Right kidney (tissue), 9 donors: ENCODE measurements at places on chromosomes 4 and X.
A peak's percentile ranks its signal among the peaks of the same experiment; 100 is the strongest.

GRCh38 chrX:18674417-18674787 is 2.5 kb upstream of the RS1 start:
- peak; percentile 67 for DNase-seq

DNA sequence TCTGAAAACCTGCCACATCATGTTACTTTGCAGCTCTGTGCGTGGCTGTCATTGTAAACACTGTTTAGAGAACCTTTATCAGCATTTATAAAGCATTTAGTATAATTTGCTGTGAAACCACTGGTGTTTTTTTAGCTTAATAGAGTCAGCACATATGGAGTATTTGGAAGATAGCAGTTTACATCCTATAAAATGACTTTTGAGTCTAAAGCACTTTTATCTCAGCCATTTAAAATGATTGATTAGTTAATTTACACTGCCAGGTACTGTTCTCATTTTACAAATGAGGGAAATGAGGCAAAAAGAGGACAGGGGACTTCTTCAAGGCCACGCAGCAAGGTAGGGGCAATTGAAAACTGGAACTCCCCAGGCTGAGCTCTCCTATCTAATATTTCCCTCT is 181.7 kb downstream of the FRMPD4 start:
- no peak for DNase-seq

GRCh38 chrX:39336671-39337311 is 535.5 kb downstream of the MID1IP1 start:
- DNase-seq: peak; percentile 12

DNA sequence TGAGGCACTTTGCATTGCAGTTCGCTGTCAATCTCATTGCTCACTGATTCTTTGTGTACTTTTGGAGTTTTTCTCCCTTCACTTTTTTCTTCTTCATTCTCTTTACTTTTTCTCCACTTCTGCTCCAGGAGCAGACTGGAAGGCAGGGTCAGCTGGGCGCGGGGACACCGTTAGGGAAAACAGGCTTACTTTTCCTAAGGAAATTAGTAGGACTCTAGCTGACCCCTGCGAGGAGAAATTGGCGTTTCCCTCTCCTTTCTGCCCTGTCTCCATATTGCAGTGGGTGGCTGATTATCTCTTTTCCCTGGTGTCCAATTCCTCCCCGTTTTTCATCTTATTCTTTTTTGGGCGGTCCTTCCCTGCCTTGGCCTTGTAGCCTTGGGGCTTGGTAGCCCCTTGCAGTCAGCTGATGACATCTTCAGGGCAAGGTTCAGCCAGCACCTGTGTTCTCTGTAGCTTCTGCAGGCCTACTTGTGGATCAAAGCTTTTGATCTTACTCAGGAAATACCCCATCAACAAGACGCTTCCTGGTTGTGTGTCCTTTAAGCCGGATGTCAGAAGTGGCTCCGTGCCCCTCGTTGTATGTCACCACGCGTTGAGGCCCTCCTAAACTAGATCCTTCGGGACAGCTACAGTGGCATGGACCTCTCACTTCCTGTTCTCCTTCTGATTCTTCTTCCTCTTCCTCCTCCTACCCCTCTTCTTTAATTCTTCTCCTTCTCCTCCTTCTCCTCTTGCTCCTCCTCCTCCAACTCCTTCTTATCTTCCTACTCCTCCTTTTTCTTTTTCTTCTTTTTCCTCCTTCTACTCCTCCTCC is 36.1 kb downstream of the NBDY start:
- no peak for DNase-seq

GRCh38 chr4:140691369-140691768 is 64.8 kb downstream of the TBC1D9 start:
- DNase-seq: no peak

DNA sequence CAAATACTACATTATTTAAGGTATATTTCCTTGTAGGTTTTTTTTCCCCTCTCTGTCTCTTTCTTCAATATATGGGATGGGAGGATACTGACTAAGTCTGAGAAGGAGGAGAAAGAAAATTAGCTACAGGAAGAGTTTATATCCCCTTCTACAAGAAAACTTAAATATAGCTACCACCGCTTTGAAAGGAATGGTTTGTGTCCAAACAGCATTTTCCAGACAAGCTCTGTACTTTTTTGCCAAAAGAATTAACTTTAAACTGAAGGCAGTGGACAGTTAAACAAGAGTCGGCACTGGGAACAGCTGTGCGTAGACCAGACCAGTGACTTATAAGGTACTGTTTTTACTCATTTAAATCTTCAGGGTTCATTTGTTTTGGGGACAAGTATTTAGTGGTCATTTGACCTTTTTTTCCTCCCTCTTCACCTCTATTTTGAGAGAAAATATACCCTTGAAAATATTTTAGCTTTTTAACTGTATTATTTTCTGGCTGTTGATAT is 303.7 kb downstream of the ARHGAP24 start:
- DNase-seq: peak; percentile 52

DNA sequence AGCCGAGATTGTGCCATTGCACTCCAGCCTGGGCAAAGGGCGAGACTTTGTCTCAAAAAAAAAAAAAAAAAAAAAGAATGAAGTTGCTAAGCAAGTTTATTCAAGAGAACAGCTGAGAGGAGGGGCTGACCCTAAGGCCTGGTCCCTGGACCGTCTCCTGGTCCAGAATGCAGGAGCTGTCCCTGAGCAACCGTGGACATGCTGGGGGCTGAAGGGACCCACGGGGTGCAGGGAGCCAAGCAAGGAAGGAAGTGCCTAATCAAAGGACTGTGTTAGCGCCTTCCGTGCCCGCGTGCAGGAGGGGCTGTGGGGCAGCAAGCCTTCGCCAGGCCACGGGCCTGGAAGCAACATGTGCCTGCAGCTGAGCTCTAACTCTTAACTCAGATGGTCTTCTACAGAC is 39.1 kb upstream of the CDKN2AIP start:
- no peak for DNase-seq

- DNase-seq: no peak
Observed at GRCh38 chr4:6884341-6884870, 25.2 kb upstream of the TBC1D14 start.

DNA sequence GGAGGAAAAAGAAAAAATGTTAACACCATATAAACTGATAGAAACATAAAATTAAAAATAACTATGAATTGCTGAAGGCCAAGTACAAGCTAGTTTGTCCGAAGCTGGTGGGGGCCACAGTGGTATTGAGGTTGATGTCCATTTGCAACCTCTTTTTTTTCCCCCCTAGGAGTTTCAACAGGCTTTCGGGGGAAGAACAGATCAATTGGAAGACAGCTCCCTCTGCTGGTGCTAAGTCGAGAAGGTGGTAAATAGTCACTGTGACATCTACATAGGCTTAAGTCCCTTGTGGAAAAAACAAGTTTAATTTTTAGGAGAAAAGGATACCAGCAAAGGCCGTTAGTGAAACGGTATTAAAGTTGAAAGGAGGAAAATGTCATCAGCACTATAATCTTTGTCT is 115.7 kb upstream of the ZXDA start:
- no peak for DNase-seq

DNA sequence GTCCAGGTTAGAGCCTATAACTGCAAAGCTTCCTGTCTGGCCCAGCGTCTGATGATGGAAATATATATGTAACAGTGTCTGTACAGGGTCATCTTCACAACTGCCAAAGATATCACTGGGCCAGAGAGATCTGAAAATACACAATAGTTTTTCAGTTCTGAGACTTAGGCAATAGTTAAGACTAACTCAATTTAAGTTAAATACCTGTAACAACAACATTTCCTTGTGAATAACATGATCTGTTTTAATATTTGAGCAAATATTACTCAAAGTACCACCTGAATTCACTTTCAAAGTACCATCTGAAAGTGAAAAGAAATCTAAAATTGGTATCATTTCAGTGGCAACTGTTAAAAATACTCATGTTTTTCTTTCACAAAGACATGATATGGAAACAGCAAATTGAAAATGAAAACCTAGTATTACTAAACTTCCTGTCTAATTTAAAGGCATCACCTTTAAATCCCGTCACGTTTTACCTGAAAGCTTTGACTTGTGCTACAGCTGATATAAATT is 9.6 kb downstream of the ZAR1 start:
- no peak for DNase-seq

DNA sequence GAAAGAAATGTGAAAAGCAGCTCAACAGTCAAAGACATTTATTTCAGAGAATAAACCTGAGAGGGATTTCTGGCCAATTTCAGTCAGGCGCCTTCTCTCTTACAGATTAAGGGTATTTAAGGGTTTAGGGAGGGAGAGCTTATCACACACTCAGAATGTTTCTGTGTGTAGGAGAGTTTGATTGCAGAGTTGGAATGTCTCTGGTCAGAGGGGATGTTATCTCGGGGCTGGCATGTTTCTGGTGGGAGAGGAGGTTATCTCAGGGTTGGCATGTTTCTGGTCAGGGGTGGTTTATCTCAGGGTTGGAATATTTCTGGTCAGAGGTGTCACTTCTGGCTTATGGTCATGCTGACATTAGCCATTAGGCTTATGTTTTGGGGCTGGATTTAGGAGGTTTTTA is 1920.5 kb upstream of the PCDH7 start:
- DNase-seq: no peak

DNA sequence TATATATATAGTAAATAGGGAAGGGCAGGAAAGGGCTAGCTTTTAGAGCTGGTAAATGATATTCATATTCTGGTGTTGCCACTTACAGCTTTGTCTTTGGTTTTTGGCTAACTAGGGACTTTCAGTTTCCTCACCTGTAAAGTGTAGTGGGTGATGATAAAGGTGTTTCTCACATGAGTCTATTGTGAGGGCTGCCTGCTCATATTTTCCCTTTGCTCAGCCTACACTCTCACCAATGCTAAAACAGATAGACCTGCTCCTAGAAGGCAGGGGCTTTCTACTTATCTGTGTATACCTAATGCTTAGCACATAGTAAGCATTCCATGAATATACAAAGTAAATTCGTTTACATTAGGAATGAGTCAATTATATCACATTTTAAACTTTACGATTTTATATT is 137.2 kb upstream of the HS3ST1 start:
- no peak for DNase-seq

DNA sequence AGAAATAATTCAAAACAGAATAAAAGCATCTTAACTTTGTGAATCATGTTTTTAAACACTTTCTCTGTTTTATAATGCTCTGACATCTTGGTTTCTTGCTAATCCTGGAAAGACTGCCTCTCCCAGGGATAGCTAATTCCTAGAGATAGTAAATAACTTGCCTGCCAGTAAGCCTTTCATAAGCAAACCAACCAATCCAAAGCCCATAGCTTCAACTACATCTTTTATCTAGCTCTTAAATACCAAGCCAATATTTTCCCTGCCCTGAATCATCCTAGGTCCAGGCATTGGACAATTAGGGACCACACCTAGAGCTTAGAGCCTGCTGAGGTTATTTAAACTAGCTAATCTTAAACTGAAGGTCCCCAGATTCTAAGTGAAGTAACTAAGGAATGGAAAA is 223.7 kb upstream of the DIPK2B start:
- DNase-seq: no peak

DNA sequence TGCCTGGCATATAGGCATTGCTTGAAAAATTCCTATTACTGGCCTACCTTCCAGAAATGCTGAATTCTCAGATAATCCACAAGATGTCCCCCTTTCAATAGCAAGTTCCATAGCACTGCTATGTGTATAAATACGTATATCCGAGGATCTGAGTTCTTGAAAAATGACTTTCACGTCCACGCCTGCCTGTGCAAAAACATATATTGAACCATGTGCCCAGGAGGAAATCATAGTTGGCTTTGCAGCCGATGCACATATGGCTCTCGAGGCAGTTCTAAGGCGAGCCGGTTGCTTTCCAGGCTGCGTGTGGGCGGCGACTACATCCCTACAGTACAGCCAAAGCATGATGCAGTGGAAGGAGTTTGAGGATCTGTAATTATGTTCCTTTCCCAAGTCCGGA is 55.4 kb upstream of the ESX1 start:
- DNase-seq: peak; percentile 17

GRCh38 chrX:121581885-121582284 is 534.5 kb downstream of the GLUD2 start:
- DNase-seq: no peak

DNA sequence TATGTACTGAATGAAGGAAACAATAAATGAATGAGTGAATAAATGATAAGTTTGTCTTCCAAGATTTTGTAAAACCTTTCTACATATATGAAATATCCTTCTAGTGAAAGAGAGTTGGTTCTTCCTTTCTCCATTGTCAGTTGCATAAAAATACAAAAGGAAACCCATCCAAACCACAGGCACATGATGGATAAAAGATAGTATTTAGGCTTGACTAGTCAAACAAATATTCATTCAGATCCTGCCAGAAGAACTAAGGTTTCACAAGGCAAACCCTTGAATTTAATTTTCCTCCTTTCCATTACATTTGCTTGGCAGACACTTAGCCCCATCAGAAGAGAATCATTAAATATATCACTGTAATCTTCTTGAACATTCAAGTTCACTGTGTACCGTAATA is 208.4 kb downstream of the COL25A1 start:
- no peak for DNase-seq

DNA sequence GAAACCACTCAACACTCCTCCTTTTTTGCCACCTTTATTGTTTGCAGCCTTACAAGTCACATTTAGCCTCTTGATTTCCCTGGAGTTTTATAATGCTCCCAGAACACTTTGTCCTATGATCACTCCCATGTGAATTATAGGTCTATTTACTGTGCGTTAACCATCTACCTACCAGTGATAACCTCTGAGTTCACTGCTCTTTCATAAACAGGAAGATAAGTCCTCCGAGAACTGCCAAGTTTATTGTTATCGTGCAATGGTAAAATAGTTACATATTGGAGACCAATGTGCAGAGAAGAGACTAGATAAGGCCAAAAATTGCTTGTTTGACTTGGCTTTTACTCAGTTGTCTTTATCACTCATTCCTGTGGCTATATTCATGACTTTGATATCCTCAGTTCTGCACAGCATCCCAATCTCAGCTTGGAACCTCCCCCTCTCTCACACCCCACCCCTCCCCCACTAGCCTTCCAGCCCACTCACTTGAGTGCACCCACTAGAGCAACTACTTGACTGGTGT is 12.9 kb upstream of the NUDT9 start:
- no peak for DNase-seq

GRCh38 chr4:124703154-124703553 is 9.4 kb downstream of the ANKRD50 start:
- no peak for DNase-seq

DNA sequence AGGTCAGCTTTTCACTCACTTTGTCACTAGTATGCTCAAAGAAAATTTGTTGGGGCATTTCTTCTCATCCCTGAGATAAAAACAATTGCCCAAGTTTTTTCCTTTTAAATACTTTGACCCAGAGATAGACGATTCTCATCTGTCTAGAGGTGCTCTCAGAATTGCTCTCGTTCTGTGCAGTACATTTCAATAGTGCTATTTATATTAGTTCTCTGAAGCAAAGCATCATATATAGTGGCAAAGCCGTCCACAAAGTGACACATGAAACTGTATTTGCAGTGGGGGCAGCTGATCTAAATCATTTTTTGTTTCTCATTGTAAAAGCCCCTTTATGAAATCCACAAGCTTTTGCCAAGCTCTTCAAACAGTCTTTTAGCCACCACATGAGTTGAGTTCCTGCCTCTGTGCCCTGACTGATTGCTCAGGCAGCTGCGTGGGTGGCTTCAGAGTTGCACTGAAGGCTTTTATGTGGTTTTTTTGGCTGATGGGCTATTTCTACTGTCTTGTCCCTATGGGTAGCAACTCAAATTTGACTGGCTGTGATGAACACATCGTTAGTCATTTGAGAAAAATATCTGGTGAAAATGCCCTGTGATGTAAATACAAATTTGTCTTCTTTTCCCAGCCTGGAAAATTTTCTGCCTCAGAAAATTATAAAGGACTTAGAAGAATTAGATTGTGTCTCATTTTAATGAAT is 119.1 kb upstream of the OTUD4 start:
- no peak for DNase-seq

- DNase-seq: no peak
Observed at GRCh38 chrX:53817548-53817947, 131.0 kb upstream of the HUWE1 start.

GRCh38 chrX:152873361-152873760 is 24.5 kb upstream of the ZNF185 start:
- no peak for DNase-seq
